ENCODE measurements at places on chromosomes 4 and X.

DNA sequence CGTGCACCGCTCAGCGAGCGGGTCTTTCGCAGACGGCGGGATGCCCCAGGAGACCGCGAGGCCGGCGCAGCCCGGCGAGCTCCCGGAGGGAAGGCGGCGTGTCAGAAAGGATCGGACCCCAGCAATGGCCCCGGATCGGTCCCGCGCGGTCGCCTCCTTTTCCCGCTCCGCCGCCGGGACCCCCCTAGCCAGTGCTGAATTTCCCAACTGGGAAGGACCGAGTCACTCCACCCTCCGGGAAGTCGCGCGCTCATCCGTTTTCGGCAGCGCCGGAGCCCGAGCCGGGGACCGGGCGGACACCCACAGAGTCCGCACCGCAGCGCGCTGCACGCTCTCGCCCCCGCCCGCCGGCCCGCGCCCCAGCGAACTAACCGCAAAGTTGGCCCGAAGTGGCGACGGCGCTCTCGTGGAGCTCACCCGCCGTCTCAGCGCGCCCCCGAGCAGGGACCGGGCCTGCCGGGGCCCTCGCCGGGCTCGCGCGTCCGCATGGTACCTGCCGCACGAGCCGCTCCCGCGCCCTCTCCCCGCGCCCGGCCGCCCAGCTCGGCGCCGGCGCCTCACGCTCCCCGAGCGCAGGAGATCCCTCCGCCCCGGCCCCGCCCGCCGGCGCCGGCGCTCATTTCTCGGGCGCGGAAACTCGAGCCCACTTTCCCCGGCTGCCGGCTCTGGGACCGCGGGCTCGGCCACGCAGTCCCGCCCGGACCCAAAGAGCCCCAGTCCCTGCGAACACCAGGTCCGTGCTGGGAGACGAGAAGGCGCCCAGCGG lies at the start of gene FAT1:
FAT1 (minus strand) TSS at position 565 of the 766 bp plus-strand sequence. CDS start 14,029 bp downstream, outside the sequence.
- peak; percentile 31 for DNase-seq
- H3K4me1 ChIP-seq: peaks cover 12% of the 10 kb centered on the region
- no peak within 1 kb of the TSS for H3K27ac ChIP-seq
- H3K4me3 ChIP-seq: peak within 1 kb of the TSS; percentile 71
- H3K36me3 ChIP-seq: no peaks in the 10 kb centered on the region
- H3K27me3 ChIP-seq: peaks cover 40% of the 10 kb centered on the region

DNA sequence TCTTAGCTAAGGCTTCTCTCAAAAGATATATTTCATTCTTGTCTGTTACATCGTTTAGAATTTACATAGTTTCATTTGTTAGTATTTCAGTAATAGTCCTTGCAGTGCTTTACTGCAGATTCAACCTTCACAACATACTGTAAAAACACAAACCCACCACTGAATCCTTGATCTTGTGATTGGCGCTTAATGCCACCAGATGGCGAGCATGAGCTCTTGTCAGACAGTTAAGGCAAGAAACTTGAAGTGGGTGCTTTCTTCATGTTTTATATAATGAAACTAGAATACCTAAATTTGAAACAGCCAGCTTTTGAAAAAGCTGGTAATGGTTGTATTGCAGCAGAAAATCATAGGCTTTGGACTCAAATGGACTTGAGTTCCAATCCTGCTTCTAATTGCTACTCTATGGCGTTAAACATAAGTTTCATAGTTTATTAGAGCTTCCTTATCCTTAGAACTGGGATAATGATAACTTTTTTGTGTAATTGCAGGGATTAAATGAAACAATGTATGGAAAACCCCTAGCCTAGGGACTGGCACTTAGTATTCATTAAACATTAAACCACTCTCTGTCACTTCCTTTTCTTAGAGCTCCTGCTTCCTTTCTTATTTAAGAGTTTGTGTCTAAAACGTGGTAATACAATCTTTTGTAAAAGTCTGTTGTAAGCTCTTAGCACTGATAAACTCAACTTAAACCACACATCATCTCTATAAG lies 95.1 kb downstream of the USP9X start:
- DNase-seq: peak; percentile 54
- H3K4me1 ChIP-seq: peaks cover 23% of the 10 kb centered on the region
- peak overlapping the region; percentile 2 for H3K4me3 ChIP-seq

DNA sequence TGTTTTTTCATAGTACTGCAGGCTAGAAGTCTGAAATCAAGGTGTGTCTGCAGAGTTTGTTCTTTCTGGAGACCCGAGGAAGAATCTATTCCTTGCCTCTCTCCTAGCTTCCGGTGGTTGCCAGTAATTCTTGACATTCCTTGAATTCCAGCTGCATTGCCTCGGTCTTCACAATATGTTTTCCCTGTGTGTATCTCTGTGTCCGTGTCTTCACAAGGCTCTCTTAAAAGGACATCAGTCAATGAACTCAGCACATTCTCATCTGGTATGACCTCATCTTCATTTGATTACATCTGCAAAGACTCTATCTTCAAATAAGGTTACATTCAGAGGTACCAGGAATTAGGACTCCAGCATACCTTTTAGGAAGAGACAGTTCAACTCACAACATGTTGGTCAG lies 163.4 kb downstream of the BANK1 start:
- H3K36me3 ChIP-seq: no peaks in the 10 kb centered on the region
- H3K4me3 ChIP-seq: no peak overlapping the region
- H3K27me3 ChIP-seq: peaks cover 10% of the 10 kb centered on the region
- H3K27ac ChIP-seq: no peak overlapping the region

DNA sequence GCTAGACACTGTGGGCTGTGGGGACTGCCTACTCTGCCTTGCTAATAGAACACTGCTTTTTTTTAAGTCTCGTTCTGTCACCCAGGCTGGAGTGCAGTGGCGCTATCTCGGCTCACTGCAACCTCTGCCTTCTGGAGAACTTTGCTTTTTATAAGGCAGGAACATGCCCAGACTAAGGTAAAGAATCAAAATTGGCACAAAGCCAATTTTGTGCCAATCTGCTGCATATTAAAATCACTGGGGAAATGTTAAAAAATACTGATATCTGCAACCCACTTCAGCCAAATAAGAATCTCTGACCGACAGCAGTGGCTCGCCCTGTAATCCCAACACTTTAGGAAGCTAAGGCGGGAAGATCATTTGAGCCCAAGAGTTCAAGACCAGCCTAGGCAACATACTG lies 36.5 kb upstream of the CEP135 start:
- no peaks in the 10 kb centered on the region for H3K36me3 ChIP-seq
- no peak overlapping the region for H3K4me3 ChIP-seq
- H3K27me3 ChIP-seq: no peaks in the 10 kb centered on the region
- peaks cover 3% of the 10 kb centered on the region for H3K4me1 ChIP-seq
- H3K27ac ChIP-seq: no peak overlapping the region

DNA sequence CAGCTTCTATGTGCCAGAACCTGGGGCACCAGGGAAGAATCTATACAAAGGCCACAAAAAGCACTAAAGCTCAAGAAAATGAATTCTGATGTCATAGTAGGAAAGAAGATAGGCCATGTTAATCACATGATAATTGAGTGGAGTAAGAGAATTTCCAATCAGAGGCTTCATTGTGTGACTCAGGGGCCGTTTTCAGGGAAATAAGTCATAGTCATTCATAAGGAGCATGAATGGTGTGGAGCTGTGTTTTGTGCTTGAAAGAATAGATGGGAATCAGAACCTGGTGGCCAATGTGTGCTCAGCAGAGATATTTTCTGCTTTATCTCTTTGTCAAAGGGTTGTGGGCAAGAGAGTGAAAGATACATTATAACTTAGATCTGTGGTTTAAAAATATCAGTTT lies 102.4 kb upstream of the ZDHHC15 start:
- H3K4me1 ChIP-seq: peaks cover 8% of the 10 kb centered on the region
- no peak for DNase-seq
- H3K27me3 ChIP-seq: peaks cover 13% of the 10 kb centered on the region
- H3K4me3 ChIP-seq: no peak overlapping the region

DNA sequence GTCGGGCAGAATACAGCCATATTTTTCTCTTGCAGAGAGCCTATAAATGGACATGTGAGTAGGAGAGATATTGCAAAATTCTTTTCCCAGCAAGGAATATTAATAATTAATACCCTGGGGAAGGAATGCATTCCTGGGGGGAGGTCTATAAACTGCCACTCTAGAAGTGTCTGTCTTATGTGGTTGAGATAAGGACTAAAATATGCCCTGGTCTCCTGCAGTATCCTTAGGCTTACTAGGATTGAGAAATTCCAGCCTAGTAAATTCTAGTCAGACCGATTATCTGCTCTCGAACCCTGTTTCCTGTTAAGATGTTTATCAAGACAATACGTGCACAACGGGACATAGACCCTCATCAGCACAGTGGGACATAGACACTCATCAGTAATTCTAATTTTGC lies 872.6 kb downstream of the FSTL5 start:
- no peaks in the 10 kb centered on the region for H3K4me1 ChIP-seq
- no peaks in the 10 kb centered on the region for H3K36me3 ChIP-seq
- no peaks in the 10 kb centered on the region for H3K27me3 ChIP-seq

DNA sequence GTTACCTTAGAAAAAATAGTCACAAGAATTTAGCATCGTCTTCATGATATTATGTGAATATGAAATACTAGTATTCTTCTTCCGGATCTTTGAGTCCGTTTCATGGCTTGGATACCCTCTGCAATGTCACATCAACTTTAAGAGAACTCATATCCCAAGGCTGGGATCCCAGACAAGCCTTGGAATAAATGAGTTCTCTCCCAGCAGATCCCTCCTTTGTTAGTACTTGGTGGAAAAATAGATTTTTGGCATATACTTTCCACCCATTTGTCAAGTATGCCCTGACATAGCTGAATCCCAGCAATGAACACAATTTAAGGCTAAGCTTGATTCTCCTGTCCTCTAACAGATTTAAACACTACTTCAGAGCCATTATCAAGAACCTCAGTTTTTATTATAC lies 144.5 kb downstream of the PPARGC1A start:
- no peak overlapping the region for H3K27ac ChIP-seq
- no peak for DNase-seq
- H3K4me3 ChIP-seq: no peak overlapping the region
- H3K27me3 ChIP-seq: no peaks in the 10 kb centered on the region

DNA sequence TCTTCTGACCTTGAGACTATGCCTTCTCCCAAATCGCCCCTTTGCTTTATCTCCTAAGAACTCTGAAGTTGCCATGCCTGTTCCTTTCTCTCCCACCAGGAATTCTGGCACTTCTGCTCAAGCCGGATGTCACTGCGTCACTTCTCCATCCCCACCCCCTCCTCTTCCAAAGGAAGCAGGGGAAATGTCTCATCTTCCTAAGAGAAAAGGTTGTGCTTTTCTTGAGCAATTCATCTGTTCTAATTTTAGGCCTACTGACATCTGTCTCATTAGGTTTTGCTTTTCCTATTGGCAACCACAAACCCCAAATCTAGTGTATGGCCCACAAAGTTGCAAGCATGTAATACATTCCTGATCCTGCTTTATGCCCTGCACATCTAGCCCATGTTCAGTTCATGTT lies 163.1 kb upstream of the PLAC1 start:
- no peak overlapping the region for H3K27ac ChIP-seq
- peaks cover 18% of the 10 kb centered on the region for H3K27me3 ChIP-seq
- H3K4me3 ChIP-seq: no peak overlapping the region
- DNase-seq: no peak

GRCh38 chrX:56099271-56099670 lies 132.9 kb upstream of the KLF8 start:
- no peaks in the 10 kb centered on the region for H3K36me3 ChIP-seq
- H3K4me3 ChIP-seq: no peak overlapping the region
- H3K4me1 ChIP-seq: no peaks in the 10 kb centered on the region
- peaks cover 5% of the 10 kb centered on the region for H3K27me3 ChIP-seq
- no peak for DNase-seq

- H3K27ac ChIP-seq: no peak overlapping the region
- no peaks in the 10 kb centered on the region for H3K36me3 ChIP-seq
- H3K4me1 ChIP-seq: no peaks in the 10 kb centered on the region
- H3K4me3 ChIP-seq: no peak overlapping the region
These were observed 95.1 kb downstream of the GBA3 start for GRCh38 chr4:22787753-22788375.

DNA sequence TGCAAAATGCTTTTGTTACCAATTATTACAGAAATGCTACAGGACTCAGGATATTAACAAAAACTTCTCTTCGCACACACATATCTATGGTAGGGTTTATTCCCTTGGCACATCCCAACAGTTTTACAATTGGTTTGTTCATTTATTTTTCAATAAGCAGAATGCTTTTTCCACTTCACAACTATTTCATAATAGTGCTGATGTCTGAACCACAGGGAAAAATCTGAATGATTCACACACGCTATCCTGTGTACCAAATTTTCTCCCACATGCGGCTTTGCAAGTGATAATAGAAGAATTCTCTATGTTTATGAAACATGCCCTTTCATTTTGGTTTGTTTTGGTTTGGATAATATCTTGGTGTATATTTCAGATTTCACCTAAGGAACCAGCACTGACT lies 725.7 kb upstream of the TENM3 start:
- DNase-seq: no peak
- no peaks in the 10 kb centered on the region for H3K4me1 ChIP-seq
- H3K36me3 ChIP-seq: no peaks in the 10 kb centered on the region
- H3K27me3 ChIP-seq: no peaks in the 10 kb centered on the region
- no peak overlapping the region for H3K4me3 ChIP-seq

DNA sequence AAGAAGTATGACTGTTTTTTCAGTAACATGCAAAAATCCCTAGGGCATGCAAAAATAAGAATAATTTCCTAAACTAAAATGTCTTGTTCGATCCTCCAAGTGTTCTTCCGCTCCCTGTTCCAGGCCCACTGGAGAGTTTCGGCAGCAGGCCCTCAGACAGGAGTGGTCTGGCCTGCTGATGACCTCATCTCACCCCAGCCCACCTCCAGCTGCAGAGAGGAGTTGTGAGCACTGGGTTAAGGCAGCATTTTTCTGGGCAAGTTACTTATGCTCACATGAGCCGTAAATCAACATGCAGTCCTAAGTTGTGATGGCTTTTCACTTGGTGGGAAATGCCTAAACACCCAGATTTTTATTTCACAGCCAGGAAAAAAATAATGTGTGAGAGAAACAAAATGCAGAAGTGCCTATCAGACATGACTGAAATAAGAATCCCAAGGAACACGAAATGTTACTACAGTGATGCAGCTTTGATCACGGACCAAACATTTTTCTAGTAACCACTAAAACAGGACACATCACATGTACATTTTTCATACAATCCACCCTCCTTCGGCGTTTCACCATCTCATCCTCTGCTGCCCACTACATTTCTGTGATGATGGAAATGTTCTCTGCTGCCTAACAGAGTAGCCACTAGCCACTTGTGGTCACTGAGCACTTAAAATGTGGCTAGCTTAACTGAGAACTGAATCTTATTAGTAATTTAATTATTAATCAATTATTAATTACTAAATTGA lies 153.3 kb upstream of the TBL1X start:
- H3K4me3 ChIP-seq: no peak overlapping the region
- no peaks in the 10 kb centered on the region for H3K36me3 ChIP-seq
- no peak for DNase-seq
- H3K27me3 ChIP-seq: no peaks in the 10 kb centered on the region
- H3K27ac ChIP-seq: no peak overlapping the region

DNA sequence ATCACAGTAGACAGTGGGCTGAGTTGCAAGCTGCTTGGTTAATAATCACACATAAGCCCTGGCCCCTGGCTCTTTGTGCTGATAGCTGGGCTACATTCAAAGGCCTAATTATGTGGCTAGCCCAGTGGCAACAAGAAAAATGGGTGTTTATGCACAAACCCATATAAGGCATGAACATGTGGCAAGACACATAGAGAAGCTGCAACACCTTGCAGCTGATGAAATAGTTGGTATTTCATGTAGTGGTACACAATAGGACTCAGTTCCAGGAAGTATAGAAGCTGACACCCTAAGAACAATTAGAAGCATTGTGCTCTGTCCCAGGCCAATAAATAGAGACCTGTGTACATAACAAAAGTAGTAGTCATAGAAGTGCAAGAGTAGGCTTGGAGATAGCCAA lies 14.6 kb upstream of the ZNF630 start:
- DNase-seq: no peak
- no peak overlapping the region for H3K4me3 ChIP-seq
- peaks cover 20% of the 10 kb centered on the region for H3K27me3 ChIP-seq
- H3K27ac ChIP-seq: no peak overlapping the region
- no peaks in the 10 kb centered on the region for H3K36me3 ChIP-seq
- no peaks in the 10 kb centered on the region for H3K4me1 ChIP-seq
